GM04504 (cell line): ENCODE measurements at places on chromosomes 7 and 10.

GRCh38 chr10:70381471-70382421, 679 bp downstream of the LRRC20 start:
- no peak for DNase-seq

GRCh38 chr7:148697256-148698006, 1.3 kb upstream of the CUL1 start:
- DNase-seq, result peak; percentile 31

DNA sequence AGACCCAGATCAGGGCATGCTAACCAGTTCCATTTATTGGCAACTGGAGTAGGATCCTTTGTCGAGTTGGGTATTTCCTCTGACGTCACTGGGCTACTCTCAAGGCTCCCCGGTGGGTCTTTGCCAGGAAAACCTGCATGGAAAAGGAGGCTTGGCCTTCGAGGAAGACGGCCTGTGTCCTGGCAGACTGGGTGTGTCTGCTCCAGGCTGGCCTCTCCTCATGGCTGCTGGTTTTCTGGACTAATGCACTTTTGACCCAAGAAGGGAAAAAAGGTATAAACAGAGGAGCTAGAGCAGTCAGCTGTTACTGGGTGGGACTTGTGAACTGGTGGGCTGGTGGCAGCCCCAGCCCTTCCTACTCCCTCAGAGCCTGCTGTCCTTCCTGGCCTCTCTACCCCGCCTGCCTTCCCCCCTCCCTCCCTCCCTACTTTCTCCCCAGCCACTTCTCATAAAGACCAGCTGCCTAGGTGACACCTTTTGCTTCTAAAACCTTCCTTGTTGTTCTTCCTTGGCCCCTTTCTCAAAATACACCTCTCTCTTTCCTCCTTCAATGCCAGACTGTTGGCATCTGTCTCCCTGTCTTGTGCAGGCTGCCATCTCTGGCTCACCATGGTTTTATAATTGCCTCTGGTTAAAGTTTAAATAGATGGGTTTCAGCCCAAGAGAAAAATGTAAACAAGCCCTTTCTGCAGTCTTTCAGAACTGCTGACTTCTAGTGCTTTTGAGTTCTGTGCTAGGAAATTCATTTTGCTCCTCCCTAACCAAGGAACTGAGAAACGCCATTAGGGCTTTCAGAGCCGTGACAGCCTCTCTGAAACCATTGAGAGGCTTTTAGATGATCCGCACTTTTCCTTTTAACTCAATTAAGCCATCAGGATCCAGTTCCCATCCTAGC, 101.8 kb upstream of the MKLN1 start:
- DNase-seq, result no peak

GRCh38 chr7:26930201-26930600, 65.8 kb upstream of the SKAP2 start:
- DNase-seq, result no peak

GRCh38 chr10:73601486-73601921, 10.4 kb upstream of the USP54 start:
- DNase-seq, result no peak

DNA sequence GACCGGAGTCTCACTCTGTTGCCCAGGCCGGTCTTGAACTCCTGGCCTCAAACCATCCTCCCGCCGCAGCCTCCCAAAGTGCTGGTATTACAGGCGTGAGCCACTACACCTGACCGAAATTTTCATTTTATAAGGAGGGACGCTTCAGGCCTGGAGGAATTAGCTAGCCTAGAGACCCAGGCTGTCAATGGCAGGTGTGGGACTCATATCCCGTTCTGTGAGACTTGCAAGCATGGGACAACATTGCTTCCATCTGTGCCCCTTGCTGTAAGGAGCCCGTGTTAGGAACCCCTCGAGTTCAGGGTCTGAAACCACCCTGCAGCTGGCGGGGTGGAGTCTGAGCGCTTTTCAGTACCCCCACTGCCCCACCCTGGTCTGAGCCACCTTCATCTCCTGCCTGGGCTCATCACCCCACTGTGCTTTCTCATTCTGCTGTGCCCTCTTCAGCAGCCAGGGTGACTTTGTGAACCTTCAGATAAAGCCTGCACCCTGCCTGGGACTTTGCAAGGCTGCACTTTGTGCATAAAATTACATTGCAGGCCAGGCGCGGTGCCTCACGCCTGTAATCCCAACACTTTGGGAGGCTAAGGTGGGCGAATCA, 1.3 kb upstream of the DAGLB start:
- DNase-seq, result no peak

DNA sequence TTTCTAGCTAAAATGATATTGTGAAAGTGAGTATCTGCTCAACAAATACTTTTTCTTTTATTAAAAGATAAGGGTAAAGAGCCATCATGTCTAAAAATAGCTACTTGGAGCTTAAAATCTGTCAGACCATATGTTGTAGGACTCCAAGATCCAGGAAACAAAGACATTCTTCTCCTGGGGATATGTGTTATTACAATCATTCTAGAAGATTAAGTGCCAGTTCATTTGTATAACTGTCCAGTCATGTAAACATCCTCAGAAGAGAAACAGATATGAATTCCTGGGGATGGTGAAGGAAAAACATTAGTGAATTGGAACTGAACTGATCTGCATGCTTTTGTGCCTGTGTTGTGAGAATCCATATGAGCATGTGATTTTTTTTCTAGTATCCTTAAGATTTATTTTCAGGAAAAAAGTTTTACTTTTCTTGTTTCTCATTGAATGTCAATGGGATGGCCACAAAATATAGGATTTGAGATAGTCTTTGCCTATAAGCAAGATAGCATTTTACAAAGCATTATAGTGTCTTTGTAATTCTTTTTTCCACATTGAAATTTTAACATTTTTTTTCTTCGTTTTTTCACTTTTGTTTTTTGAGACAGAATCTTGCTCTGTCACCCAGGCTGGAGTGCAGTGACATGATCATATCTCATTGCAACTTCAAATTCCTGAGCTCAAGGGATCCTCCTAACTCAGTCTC, 14.4 kb upstream of the MTERF1 start:
- no peak for DNase-seq

DNA sequence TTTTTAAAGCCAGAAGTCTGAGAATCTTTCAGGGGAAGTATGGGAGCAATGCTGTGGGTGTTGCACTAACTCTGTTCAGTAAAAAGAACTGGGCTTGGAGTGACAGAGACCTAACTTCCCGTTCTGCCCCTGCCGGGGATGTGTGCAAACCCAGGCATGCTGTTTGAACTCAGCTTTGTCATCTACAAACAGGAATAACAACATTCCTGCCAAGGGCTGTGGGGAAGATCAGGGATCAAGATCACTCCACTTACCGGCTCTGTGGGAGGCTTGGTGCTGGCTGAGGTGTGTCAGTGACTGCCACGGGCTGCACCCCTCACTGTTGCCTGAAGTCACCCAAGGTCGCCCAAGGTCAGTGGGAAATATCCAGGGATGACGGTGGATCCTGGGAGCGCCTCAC, 23.1 kb upstream of the DRGX start:
- DNase-seq, result no peak

GRCh38 chr7:105353752-105354328, 34.9 kb downstream of the SRPK2 start:
- no peak for DNase-seq

GRCh38 chr10:52481986-52482555, 168.0 kb downstream of the DKK1 start:
- DNase-seq, result no peak

DNA sequence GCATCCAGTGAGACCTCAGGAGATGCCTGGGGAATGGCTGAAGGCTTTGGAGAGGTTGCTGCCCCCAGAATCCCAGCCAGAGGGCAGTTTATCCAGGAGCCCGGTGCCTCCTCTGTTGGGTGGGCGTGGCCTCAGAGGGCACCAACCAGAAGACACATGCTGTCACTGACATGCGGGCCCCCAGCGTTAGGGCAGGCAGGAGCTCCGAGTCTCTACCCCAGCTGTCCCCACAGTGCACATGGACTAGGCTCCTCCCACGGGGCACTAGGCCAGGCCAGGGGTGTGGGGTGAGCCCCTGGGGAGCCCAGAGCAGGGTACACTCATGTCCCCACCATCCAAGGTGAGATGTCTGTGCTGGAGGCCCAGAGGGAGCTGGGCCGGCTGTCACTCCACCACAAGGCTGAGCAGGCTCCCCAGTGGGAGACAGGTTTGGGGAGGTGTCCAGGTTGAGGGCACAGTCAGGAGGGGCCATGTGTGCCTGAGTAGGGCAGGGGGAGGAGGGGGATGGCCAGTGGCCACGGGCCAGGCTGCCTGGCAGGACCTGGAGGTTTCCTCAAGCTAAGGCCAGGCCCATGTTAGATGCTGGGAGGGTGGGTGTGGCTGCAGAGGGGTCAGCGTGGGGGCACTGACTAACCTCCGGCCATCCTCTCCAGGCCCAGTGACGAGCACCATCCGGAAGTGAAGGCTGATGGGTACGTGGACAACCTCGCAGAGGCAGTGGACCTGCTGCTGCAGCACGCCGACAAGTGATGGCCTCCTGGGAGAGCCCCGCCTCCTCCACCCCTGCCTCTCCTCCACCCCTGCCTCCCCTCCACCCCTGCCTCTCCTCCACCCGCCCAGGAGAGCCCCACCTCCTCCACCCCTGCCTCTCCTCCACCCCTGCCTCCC, 131.3 kb downstream of the FAM53B start:
- DNase-seq, result peak; percentile 4

GRCh38 chr10:86152911-86153310, 213.7 kb downstream of the GRID1 start:
- DNase-seq, result no peak

GRCh38 chr10:104230490-104230889, 1.7 kb downstream of the CFAP43 start:
- no peak for DNase-seq

DNA sequence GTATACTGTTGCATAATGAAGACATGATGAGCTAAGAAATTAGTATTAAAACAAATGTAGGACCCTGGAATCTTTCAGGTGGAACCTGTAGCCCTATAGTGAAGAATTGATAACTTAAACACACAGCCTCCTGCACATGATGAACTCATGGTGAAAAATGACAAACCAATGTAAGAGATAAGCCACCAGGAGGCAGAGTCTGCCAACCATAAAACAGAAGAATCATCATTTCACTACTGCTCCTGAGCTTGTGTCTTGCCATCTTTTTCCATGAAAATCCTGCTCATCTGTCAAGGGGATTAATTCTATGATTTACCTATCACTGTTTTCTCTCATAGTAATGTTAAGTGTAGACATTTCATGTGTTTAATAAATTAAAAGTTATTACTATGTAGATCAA, 363.9 kb downstream of the MALRD1 start:
- peak; percentile 1 for DNase-seq

GRCh38 chr7:122397381-122397780, 92.8 kb upstream of the FEZF1 start:
- DNase-seq, result no peak

DNA sequence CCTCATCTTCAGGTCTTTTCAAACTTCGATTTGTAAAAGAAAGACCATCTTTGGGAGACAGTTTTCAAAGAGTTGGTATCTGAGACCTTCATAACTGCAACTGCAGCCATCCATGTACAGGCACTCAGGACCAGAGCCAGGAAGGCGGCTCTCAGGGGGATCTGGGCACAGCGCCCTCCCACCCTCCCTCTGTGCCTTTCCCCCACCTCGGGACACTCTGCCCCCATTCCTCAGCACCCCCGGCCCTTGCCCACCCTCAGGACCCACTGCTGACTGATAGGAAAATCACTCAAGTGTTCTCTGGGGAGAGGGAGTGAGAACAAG, 143.6 kb downstream of the CUBN start:
- DNase-seq, result no peak

GRCh38 chr7:88307823-88308222, 1.1 kb upstream of the STEAP4 start:
- no peak for DNase-seq

- DNase-seq, result no peak
Measured at GRCh38 chr10:80870282-80870681, 332.6 kb downstream of the SH2D4B start.

- DNase-seq, result no peak
Measured at GRCh38 chr10:10314626-10315025, 703.0 kb upstream of the CELF2 start.

- DNase-seq, result no peak
Measured at GRCh38 chr10:72063703-72064391, 24.5 kb downstream of the SPOCK2 start.

- DNase-seq, result no peak
Measured at GRCh38 chr7:33251301-33251700, 121.9 kb downstream of the BBS9 start.

DNA sequence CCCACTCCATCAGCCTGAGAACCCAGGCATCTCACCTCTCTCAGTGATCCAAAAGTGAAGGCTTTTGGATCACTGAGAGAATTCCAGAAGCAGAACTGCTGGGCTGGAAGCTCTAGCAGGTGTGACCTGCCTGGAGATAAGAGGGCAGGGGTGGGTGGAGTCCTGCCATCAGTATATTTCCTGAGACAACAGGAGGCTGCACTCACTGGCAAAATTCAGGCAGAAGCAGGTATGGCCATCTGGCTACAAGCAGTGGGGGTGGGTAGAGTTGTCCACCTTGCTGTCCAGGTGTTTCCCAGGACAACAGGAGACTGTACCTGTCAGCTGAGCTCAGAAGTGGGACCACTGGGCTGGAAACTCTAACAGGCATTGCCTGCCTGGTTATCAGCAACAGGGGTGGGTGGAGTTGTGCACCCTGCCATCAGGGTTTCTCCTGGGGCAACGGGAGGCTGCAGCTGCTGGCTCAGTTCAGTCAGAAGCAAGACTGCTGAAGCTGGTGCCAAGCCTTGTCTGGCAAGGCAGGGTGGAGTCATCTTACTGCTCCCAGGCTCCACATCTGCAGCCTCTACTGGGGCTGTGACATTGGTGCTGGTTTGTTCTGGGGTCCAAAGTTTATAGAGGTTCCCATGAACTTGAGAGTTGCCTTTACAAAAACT, 47.2 kb upstream of the SFTPD start:
- DNase-seq, result no peak

- no peak for DNase-seq
Measured at GRCh38 chr10:8283986-8284385, 229.5 kb downstream of the GATA3 start.

GRCh38 chr7:135459951-135460567, 49.8 kb downstream of the CNOT4 start:
- DNase-seq, result no peak

- DNase-seq, result no peak
Measured at GRCh38 chr7:43612128-43612527, 29.2 kb downstream of the STK17A start.

- DNase-seq, result no peak
Measured at GRCh38 chr10:77177161-77177560, 460.4 kb downstream of the KCNMA1 start.

DNA sequence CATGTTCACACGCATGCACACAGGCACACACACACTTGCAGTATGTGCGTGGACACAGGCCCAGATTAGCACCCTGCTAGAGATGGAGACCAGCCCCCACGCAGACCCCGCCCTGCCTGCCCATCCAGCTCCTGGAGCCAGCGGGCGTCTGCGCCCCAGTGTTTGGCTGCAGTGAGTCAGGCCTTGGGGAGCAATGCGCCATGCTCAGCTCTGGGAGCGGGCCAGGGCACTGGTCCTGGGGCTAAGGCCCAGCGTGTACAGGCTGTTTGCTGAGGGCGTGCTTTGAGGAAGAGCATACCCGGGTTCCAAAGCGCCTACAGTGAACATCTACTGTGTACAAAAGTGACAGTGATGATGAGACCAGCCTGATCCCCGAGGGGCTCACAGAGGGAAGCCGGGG, 16.0 kb upstream of the ELFN1 start:
- no peak for DNase-seq
